ENCODE measurements at places on chromosomes 7 and 10.
A peak's percentile ranks its signal among the peaks of the same experiment; 100 is the strongest.

- no peak for DNase-seq
Measured at GRCh38 chr10:95334805-95335144, 44.0 kb upstream of the PDLIM1 start.

- DNase-seq: no peak
Measured at GRCh38 chr10:48605786-48606529, 1.1 kb upstream of the ARHGAP22 start.

DNA sequence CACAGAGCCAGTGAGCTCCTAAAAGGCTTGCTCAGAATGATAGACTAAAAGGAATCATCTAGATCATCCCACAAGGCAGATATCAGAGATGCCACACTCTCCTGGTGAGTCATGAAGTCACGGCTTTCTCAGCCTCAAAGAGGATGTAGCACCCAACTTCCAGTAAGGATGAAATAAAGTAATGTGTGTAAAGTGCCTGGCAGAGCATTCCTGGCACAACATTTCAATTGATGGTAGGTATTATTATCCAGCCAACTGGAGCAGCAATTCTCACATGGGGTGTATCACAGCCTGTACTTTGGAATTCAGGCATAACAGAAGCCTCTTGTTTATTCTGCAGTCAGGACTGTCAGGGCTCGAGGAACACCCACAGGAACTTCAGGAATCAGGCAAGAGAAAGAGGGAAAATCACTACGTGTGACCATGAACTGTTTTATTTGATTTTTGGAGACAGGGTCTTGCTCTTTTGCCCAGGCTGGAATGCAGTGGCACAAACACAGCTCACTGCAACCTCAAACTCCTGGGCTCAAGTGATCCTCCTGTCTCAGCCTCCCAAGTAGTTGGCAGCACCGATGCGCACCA is 5.3 kb upstream of the NAT16 start:
- no peak for DNase-seq

DNA sequence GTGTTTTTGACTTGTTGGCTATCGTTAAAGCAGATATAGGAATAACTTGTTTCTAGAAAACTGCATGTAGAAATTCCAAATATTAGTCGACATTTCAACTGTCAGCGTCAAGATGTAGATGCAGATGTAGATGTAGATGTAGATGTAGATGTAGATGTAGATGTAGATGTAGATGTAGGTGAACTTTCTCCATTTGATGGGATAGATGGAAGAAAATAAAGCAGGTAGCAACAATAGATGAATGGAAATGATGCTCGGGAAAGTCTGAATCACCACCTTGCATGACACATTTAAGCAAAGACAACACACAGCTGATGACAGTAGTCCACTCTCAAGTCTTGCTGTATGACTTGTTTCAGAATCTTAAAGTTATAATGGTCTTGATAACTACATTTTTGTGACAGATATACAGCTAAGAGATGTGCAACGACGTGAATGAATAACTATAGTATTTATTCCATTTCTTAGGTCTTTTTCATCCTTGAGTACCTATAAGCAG is 53.5 kb downstream of the SND1 start:
- no peak for DNase-seq

- DNase-seq: no peak
Measured at GRCh38 chr10:80459047-80459865, 5.1 kb downstream of the TSPAN14 start.

- DNase-seq: no peak
Measured at GRCh38 chr10:131857156-131858117, 43.4 kb upstream of the PPP2R2D start.

GRCh38 chr10:77628906-77629730 is 8.5 kb downstream of the KCNMA1 start:
- no peak for DNase-seq

GRCh38 chr7:105715528-105715927 is 134.2 kb upstream of the EFCAB10 start:
- no peak for DNase-seq

DNA sequence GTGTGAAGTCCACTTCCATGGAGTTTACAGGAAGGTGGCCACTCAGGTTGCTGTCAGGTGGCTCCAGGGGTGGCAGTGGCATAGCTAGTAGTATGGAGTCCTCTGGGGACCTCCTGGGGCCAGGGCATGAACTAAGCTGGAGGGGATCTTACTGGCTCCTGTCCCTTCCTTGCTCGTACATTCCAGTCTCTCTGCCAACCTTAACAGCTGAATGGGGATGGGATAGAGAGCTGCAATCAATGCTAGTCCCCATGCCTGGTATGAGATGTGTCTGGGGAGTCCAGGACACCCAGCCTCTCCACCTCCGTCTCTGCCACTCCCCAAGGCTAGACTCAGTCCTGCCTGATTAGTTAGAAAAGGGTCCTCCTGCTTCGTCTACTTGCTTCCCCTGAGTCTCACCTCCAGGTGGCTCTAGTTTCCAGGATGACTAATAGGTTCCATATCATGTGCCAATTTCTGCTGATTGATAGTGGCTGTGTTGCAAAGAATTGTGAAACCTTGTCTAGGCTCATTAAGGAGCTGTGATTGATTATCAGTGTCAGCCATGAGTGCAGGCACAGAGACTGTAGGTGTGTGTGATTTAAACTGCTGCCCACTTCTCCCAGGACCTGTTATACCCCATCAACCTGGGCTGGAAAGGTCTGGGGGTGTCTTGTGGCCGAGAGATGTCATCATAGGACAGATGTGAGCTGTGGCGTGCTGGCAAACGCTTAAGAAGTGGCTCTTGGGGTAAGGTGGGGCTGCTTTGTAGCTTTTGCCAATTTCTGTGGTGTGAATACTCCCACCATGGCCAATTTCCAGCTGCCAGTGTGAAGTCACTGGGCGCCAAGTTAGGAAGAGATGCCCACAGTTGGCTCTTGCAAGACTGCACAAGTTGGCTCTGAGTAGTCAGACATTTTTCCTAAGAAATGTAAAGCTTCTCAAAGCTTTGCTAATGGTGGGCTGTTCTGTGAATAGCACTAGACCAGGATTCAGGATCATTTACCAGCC is 59.8 kb downstream of the COL13A1 start:
- no peak for DNase-seq

GRCh38 chr7:127759945-127760421 is 108.0 kb downstream of the SND1 start:
- DNase-seq: no peak

- DNase-seq: peak; percentile 90
Measured at GRCh38 chr7:141533149-141533949, 17.9 kb upstream of the AGK start.

DNA sequence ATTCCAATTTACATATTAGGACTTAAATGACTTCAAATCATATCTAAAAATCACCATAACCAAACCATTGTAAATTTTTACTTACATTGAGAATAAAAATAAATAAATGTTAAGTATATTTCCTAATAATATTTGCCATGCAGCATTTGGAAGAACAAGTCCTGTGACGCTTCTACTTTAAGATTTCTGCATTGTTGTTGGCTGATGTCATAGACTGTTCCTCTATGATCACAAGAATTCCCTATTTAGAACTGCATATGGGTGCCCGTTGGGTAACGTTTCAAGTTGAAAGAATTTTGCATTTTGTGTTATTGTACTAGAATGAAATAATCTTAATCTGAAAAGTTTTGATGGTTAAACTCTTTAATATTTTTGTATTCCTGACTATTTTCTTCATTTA is 5.1 kb upstream of the ITGB1 start:
- DNase-seq: no peak

GRCh38 chr7:41771717-41772116 is 68.8 kb upstream of the INHBA start:
- DNase-seq: no peak

DNA sequence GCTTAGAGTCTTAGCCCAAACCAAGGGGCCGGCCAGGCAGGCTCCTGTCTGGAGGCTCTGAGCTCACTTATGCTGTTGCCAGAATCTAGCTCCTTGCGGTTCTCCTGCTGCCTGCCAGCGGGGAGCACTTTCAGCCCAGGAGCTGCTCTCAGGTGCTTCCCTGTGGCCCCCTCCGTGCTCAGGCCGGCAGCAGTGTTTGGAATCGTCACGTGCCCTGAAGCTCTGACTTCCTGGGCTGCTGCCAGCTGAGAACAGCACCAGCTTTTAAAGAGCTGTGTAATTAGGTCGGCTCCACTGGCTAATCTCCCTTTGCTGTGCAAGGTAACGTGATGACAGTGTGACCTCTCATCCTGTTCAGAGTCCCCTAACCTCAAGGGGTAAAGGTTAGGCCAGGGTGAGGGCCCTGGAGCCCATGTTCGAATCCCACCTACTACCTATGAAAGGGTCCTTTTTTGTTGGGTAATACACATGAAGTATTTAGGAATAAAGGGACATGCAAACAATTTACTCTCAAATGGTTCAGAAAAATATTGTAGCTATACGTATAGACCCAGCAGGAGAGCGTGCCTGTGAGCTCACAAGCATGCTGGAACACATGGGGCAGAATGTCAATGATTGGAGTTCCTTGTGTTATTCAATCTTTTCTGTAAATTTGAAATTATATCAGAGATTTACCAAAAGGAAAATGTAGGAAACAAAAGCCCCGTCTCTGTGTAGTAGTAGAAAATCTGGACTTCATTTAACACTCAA is 16.6 kb downstream of the ZNF862 start:
- DNase-seq: peak; percentile 75

DNA sequence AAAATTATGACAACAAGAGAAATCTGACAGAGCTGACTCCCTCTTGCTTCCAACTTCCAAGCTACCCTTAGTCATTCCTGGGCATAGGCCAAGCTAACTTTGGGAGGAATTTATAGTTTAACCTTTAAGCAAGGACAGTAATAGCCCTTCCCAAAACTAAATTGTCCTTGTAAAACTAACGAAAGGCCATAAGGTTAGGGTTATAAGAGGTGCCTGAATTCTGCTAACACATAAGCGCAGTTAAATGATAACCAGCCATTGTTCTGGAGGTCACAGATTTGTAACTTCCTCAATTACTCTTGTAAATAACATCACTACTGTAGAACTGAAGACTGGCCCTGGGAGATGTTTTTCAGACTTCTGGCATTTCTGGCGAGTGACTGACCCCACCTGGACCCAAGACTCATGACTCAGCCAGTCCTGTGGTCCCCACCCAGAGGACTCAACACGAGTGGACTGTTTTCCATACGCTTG is 481.2 kb downstream of the KCNMA1 start:
- no peak for DNase-seq

DNA sequence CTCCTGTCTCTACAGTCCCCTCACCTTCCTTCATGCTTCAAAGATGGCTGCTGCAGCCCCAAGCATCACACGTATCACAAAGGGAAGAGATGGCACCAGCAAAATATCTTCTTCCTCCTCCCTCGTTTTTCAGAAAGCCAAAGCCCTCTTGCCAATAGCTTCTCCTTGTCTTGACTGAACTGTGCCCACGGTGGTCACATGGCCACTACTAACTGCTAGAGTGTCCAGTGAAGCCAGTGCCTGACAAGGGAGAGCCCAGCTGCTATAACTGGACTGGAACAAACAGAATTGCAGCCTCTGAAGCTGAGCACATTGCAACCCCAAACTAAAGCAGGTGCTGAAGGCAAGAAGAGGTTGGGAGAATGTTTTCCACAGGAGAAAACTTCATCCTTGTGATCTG is 120.8 kb upstream of the RET start:
- no peak for DNase-seq

DNA sequence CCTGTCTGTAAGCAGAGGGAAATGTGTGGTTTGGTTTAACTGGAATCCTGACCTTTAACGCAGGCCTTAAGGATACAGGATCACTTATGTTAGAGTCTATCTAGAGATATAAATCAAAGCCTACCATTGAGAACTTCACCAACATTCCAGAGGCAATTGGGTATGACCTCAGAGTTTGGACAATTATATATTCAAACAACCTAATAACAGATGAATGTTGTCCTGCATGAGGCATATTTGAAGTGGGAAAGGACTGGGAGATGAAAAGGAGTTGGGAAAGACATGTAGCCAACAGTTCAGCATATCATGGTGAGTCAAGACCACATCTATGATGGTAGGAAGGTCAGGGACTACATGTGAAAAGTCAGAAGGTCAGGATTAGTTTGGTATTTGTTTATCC is 274.2 kb downstream of the DOCK4 start:
- DNase-seq: no peak

DNA sequence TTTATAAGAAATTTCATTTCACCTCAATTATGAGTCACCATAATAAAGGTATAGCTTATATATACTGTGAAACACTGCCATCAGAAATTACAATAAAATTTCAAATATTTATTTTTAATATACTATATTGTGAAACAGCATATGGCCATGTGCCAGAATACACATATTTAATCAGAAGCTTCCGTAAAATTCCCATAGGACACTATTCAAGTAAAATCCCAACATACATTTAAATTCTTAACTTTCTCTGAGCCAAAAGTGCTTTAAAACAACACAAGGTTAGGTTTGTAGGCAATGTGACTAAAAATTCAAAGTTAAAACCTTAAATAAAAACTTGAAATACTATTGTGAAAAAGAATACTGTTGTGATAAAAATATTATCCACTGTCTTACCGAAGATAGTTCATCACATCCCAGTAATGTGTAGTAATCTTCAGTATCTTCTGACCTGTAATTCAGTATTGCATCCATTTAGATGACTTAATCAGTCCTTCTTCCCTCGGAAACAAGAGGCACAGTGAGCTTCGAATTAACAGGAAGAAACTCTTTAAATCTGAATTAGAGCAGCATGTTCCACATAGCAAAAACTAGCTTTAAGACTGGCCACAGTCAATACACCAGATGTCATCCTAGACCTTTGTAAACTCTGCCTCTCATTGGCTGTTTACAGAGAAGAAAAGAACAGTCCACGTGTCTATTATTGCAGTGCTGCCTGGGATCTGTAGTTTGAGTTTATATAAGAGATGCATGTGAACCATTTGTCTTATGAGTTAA is at the start of gene DNAJC12:
Gene DNAJC12, minus strand, starts transcription at position 648 of the 774 bp plus-strand sequence. Its CDS starts 177 bp downstream, at position 471.
- peak; percentile 8 for DNase-seq

GRCh38 chr10:113303544-113304146 is 249.2 kb upstream of the HABP2 start:
- DNase-seq: no peak

GRCh38 chr7:48154792-48155413 is 16.4 kb upstream of the ABCA13 start:
- no peak for DNase-seq

- no peak for DNase-seq
Measured at GRCh38 chr10:103501186-103501585, 7.7 kb downstream of the NEURL1 start.

- no peak for DNase-seq
Measured at GRCh38 chr7:146647445-146647844, 530.8 kb downstream of the CNTNAP2 start.

DNA sequence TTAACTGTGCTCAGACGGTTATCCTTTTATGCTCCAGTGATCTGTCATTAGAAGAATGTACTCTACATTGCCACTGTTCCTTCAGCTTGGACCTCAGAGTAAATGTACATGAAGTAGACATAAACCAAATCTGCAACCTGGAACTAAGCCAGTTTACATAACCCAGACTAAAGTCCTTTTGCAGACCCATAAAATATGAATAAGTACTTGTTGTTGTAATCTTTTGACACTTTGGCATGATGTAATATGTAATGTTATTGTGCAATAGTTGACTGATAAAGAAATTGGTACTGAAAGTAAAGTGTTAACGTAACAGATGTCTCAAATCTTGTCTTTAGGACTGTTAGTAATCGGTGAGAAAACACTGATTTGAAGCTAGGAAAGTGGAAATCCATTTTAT is 115.8 kb upstream of the SORCS1 start:
- no peak for DNase-seq

GRCh38 chr7:46791188-46791587 is 790.7 kb downstream of the TNS3 start:
- no peak for DNase-seq

- DNase-seq: no peak
Measured at GRCh38 chr10:61897671-61898434, 3.6 kb upstream of the ARID5B start.

GRCh38 chr7:91228927-91229558 is 35.2 kb upstream of the FZD1 start:
- DNase-seq: no peak

- DNase-seq: no peak
Measured at GRCh38 chr7:26212921-26213718, 11.6 kb downstream of the CBX3 start.

Measured in NCI-H187 treated with DMSO at 0.1 percent for 48 hours (cell line).